ENCODE measurements at places on chromosomes 13 and 19.

GRCh38 chr19:40659116-40659515, 31.3 kb downstream of the NUMBL start:
- no peak for DNase-seq

- DNase-seq: no peak
Observed at GRCh38 chr13:97198753-97199152, 23.4 kb upstream of the MBNL2 start.

DNA sequence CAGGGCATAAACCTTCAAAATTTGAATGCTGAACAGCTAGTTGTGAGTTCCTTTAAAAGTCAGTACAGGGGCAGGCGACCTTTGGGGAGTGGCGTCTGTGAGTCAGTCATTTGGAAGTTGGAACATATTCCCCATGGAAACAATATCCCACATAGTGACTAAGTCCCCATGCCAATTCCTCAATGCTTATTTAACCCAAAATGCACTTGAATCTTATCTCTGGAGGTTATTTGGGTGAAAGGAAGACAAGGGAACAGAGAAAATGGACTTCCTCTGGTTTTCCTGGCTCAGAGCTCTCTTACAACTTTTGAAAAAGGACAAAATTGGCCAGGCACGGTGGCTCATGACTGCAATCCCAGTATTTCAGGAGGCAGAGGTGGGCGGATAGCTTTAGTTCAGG, 479.2 kb upstream of the NBEA start:
- DNase-seq: no peak

DNA sequence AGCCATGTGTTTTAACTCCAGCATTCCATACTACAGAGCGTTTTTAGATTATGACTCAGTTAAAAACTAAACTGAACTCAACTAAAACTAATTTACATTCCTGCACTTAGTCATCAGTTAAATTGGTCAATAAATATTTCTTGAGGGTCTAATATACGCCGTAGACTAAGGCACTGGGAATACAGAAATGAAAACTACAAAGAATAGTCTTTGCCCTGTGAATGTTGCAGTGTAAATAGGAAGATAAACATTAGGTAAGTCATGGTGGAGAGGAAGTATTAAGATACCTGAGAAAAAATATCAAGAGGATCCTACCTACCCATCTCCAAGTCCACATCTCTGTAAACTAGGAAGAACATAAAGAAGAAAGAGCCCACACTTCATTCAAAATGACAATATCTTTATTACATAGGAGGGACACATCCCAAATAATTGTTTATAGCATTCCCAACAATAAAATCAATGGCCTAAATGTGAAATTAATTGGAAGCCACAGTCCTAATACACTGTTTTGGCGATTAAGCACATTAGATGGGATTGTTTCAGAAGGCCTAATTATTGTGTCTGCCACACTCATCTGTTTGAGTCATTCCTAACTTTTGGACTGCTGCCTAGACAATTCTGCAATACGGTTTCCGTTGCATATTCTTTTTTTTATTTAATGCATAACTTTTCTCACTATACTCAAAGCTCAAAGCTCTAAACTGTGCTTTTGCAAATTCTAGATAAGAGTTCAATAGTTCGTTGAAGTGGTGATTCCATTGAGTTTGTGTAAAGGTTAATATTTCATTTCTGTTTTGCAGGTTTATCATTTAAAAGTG, 52.9 kb downstream of the MBNL2 start:
- DNase-seq: no peak

GRCh38 chr13:95075506-95075905, 225.7 kb downstream of the ABCC4 start:
- DNase-seq: no peak

DNA sequence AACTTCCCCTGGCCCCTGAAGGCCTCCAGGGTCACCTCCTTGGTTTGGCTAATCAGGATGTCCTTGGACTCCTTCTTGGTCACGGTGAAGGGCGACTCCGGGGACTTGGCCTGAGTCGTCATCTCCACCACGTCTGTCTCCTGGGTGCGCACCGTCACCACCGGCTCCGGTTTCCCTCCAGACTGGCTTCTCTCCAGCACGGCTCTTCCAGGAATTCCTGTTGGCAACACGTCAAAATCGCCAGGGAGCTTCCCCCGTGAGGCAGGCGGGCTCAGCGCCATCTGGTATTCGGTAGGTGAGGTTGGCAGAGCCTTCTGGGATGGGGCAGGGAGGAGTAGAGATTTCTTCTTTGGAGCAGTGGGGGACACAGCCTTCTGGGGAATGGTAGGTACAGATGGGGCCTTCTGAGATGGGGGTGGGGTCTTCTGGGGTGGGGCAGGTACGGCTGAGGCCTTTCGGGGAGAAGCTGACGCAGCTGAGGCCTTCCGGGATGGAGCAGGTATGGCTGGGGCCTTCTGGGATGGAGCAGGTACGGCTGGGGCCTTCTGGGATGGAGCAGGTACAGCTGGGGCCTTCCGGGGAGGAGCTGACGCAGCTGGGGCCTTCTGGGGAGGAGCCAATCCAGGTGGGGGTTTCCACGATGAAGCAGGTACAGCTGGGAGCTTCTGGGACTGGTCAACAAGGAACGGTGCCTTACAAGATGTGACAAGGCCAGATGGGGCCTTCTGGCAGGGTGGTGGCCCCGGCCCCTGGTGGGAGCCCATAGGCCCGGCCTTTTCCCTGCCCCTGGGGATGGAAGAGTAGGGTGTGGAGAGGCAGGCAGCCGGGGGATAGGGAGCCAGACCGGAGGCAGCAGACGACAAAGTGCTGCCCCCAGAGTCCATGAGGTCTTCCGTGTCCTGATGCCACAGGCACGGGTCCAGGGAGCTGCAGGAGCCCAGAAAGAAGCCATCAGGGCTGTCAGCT, 3.8 kb downstream of the GARIN5B start:
- no peak for DNase-seq

DNA sequence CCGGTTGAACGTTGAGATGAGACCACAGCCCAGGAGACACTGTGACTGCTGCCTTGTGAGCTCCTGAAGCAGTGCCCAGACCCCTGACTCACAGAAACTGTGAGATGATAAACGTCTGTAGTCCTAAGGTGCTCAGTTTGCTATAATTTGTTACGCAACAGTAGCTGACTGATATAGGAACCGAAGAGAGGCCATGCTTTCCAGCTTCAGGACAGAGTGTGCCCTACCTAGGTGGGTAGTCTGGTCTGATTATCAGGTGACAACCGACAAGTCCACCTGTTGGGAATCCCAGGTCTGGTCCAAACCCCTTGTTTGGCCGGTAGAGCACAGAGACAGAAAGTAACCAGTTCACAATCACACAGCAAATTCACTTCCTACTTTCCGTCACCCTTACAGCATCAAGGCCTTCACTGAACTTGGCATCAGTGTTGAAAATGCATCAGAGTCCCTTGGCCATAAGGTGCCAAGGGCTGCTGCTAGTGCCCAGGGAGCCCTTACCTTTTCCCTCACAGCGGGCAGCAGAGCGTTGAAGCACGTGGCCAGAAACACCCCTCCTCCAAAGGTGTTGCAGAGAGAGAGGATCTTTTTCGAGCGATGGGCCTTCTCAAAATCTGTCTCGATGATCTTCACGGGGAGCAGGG, 3.1 kb downstream of the SLC39A3 start:
- no peak for DNase-seq

- no peak for DNase-seq
Observed at GRCh38 chr13:34620862-34621261, 321.2 kb upstream of the NBEA start.

DNA sequence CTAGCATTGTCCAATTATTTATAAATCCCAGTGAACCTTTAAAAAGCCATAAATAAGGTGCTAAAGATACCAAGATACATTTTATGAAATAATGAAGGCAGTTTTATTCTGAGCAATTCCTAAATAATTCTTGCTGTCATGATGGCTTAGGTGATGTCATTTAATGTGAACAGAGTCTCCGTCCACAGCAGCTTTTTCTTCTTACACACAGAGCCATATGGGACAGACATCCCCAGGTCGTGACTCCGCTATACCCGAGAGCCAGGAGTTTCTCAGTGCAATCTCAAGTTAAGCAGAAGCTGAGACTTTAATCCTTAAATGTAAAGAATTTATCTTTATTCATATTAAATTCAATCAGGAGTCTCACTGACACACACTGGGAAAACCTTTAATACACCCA, 29.7 kb downstream of the EFNB2 start:
- DNase-seq: no peak

GRCh38 chr19:32404933-32405430, 588 bp upstream of the DPY19L3 start:
- DNase-seq: no peak

- no peak for DNase-seq
Observed at GRCh38 chr13:58953638-58954037, 1210.1 kb downstream of the DIAPH3 start.

DNA sequence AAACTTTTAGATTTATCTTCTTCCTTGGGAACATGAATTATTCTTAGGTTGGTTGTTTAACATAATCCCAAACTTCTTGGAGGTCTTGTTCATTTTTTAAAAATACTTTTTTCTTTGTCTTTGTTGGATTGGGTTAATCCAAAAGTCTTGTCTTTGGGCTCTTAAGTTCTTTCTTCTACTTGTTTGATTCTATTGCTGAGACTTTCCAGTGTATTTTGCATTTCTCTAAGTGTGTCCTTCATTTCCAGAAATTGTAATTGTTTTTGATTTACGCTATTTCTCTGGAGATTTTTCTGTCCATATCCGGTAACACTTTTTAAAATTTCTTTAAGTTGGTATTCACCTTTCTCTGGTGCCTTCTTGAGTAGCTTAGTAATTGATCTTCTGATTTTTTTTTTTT, 9.8 kb upstream of the KLK15 start:
- no peak for DNase-seq

- DNase-seq: no peak
Observed at GRCh38 chr13:110299283-110299840, 7.6 kb downstream of the COL4A1 start.

- DNase-seq: no peak
Observed at GRCh38 chr19:5623397-5624017, 624 bp downstream of the SAFB start.

GRCh38 chr13:42328672-42329071, 56.7 kb downstream of the AKAP11 start:
- DNase-seq: no peak

- DNase-seq: no peak
Observed at GRCh38 chr13:41488124-41488523, 30.8 kb downstream of the RGCC start.

DNA sequence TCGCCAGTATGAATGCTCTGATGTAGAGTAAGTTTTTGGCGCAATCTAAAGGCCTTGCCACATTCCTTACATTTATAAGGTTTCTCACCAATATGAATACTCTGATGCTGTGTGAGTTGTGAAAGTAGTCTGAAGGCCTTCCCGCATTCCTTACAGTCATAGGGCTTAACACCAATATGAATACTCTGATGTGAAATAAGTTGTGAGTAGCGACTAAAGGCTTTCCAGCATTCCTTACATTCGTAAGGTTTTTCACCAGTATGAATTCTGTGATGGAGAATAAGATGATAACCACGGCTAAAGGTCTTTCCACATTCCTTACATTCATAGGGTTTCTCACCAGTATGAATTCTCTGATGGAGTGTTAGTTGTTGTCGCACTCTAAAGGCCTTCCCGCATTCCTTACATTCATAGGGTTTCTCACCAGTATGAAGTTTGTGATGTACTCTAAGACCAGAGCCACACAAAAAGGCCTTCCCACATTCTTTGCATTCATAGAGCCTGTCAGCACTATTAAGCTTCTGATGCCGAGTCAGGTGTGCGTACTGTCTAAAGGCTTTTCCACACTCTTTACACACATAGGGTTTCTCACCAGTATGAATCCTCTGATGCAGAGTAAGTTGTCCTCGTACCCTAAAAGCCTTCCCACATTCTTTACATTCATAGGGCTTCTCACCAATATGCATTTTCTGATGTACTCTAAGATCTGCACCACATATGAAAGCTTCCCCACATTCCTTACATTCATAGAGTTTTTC, 14.1 kb upstream of the ZFP14 start:
- no peak for DNase-seq

- no peak for DNase-seq
Observed at GRCh38 chr13:46213242-46213641, 1.5 kb downstream of the LRRC63 start.

DNA sequence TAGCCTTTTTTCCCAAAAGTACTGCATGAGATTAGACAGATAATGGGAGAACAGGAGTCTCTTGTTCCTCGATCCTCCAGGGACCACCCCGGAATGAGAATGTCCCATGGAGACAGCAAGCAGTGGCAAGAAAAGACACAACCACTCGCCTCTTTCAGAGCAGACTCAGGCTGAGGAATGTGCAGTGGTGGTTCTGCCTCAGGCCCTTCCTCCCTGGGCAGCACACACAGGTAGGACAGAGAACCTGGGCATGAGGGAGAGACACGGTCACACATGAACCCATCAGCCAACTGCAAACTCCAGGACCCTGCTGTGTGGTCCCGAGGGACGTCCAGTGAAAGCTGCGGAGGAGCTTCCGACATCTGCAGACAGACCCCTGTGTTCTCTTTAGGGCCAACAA, 31.0 kb downstream of the CRYL1 start:
- no peak for DNase-seq

DNA sequence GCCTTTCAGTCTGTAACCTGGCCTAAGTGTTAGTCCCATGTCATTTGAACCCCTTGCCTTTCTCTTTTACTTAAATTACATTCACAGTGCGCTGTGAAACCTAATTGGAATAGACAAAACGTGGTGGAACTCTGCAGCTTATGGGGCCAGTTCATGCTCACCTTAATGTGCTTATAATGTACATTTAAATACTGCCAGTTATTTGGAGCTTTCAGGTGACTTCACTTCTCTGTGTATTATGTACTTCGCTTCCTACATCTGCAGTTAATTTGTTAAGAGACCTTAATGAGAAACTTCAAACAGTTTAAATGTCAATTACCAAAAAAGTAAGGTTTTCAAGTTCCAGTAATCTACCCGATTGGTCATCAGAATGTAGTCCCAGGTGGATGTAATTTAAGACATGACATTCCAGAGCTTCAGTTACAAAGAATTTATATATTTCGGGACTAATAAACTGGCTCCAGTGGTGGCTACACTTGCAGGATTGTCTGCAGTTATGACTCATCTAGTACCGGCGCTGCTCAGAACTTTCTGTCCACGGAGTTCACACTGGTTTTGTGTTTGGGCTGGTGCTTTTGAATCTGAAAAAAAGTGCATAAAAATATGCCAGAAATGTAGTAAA, 125.3 kb downstream of the TM9SF2 start:
- no peak for DNase-seq

DNA sequence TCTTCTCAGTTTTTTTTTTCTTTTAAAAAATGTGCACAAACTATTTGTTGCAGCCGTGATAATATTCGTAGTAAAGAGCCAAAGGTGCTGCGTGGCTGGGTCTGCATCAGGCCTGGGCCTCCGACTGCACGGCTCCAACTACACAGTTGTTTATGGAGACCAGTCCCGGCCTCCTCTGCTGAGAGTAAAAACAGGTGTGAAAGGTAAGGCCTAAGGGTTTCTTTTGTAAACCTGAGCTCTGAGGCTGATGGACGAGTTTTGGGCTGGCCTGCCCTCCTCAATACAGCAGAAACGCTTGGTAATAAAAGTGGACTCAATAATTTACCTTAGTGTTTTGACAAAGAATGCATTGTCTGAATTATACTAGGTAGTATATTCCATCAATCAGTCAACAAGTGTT, 3.9 kb downstream of the MBNL2 start:
- no peak for DNase-seq
